Uterus (tissue), 4 donors: ENCODE measurements at places on chromosomes 1 and 21. TPM values are rescaled to one million over a fixed set of nuclear protein-coding genes. Genes with fewer than 3 reads are reported as not detected.

The TTF2 gene
- total RNA-seq = 8.2 TPM

The KRTAP19-1 gene
- total RNA-seq = not detected

The KCNA2 gene
- 0.21 TPM for total RNA-seq

The WNT9A gene
- total RNA-seq = not detected

The CLCA4 gene
- not detected for total RNA-seq

The AK5 gene
- total RNA-seq = 0.88 TPM

The LDLRAD2 gene
- not detected for total RNA-seq

The IL10 gene
- not detected for total RNA-seq

The OR2T2 gene
- not detected for total RNA-seq

The SFPQ gene
- total RNA-seq = 82.1 TPM

The IPO9 gene
- total RNA-seq = 48.5 TPM

The MRPL20 gene
- total RNA-seq = 61.1 TPM

The FAM89A gene
- total RNA-seq = 20.5 TPM

The RNF223 gene
- total RNA-seq = not detected

The THEM5 gene
- total RNA-seq = not detected

The VASH2 gene
- 17.2 TPM for total RNA-seq

The E2F2 gene
- not detected for total RNA-seq

The PTGER3 gene
- 217 TPM for total RNA-seq

The DNM3 gene
- total RNA-seq = 4.7 TPM

The OLFML3 gene
- 302 TPM for total RNA-seq

The DNAJC28 gene
- 2.1 TPM for total RNA-seq

The FCMR gene
- 1.7 TPM for total RNA-seq

The CALML6 gene
- total RNA-seq = not detected

The IFI44 gene
- 10.6 TPM for total RNA-seq

The SLC6A9 gene
- total RNA-seq = 9.7 TPM

The STYXL2 gene
- not detected for total RNA-seq

The TSTD1 gene
- total RNA-seq = 5.6 TPM

The VAV3 gene
- 0.88 TPM for total RNA-seq

The KLF17 gene
- 0.26 TPM for total RNA-seq

The BRINP2 gene
- total RNA-seq = not detected

The BARHL2 gene
- total RNA-seq = not detected

The TBX15 gene
- 0.21 TPM for total RNA-seq

The MCM3AP gene
- total RNA-seq = 112 TPM

The RHOU gene
- 13.1 TPM for total RNA-seq
